ENCODE measurements at places on chromosomes 12 and 14.
A peak's percentile ranks its signal among the peaks of the same experiment; 100 is the strongest.

DNA sequence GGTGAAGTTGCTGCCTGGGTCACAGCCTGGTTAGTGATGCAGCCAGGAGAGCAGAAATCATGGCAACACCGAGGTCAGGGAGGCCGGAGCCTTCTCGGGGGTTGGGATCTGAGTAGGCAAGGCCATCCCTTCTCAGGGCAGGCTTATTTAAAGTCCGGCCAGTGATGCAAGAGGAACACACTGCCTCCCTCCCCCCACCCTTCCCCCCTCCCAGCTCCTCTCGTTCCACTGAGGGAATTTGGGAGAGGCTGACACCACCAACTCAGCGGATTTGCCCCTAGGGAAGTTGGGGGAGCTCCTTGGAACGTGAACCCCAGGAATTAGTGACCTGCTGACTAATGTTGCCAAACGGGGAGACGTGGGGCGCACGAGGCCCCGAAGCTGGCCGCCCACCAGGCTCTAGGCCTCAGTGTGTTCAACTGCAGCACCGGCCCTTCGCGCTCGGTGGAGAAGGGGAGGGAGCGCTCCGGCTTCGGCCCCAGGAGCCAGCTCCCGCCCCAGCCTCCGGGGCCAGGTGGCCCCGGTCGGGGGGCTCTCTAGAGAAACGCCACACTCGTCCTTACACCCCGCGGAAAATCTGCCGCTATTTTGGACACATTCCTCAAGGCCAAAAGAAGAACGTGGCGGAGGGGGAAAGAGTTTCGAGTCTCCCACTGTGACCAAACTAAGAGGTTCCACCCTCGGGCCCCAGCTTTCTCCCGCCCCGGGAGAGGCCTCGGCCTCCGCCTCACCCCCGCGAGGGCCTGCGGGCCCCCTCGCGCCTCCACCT lies 1.6 kb downstream of the CTDSP2 start:
- no peak for DNase-seq

GRCh38 chr14:100715332-100715731 lies 11.4 kb upstream of the DLK1 start:
- no peak for DNase-seq

- DNase-seq: no peak
These were observed 37.7 kb downstream of the FGD4 start for GRCh38 chr12:32437095-32437515.

GRCh38 chr12:116656306-116656705 lies 81.6 kb downstream of the SPRING1 start:
- no peak for DNase-seq

GRCh38 chr14:57066463-57066862 lies 202.2 kb downstream of the EXOC5 start:
- no peak for DNase-seq

DNA sequence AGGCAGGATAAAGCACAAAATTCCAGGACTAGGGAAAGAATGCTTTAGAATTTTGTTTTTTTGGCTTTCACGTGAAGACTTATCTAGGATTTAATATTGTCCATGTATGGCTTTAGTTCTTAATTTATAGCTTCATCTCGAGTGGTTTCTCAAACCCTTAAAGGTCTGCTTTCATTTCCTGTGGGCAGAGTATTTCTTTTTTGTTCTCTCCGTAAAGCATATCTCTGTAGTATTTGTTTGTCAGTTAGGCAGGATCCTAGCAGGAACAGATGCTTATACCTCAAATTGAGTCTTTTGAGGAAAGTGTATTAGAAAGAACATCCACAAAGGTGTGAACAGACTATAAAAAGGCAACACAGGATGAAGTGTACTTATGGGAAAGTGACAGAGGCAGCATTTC lies 697.1 kb upstream of the SEL1L start:
- no peak for DNase-seq

DNA sequence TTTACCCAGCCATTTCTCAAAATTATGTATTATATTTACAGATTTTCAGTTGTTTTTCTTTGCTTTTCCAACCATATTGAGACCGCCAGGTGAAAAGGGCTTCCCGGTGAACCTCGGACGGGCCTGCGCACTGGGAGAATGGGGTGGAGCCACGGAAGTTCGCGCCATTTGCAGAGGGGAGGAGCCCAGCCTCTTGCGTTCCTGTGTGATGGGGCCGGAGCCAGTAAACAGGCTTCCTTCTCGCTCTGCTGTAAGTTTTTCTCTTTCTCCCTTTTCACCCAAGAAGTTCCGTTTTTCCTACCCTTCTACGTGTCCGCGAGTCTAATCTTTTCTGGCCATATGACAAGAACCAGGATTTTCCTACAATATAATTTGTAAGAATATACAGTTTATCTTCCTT lies 1108.8 kb upstream of the SEL1L start:
- DNase-seq: no peak

DNA sequence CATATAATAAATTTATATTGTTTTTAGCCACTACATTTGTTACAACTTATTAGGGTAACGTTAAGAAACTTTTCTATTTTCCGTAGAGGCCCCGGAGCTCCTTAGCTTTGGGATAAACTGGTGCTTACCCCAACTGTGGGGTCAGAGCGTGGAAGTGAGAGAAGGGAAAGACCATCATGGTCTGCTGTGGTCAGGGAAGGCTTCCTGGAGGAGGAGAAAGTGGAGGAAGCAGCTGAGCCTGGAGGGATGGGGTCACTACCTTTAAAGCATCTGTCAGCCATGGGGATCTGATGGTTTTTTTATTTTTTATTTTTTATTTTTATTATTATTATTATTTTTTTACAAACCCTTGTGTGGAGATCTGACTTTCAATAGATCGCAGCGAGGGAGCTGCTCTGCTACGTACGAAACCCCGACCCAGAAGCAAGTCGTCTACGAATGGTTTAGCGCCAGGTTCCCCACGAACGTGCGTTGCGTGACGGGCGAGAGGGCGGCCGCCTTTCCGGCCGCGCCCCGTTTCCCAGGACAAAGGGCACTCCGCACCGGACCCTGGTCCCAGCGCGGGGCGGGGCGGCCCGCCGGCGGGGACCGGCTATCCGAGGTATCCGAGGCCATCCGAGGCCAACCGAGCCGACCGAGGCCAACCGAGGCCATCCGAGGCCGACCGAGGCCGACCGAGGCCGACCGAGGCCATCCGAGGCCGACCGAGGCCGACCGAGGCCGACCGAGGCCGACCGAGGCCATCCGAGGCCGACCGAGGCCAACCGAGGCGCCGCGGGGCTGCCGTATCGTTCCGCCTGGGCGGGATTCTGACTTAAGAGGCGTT lies 1101.2 kb upstream of the TMEM132C start:
- DNase-seq: peak; percentile 33

DNA sequence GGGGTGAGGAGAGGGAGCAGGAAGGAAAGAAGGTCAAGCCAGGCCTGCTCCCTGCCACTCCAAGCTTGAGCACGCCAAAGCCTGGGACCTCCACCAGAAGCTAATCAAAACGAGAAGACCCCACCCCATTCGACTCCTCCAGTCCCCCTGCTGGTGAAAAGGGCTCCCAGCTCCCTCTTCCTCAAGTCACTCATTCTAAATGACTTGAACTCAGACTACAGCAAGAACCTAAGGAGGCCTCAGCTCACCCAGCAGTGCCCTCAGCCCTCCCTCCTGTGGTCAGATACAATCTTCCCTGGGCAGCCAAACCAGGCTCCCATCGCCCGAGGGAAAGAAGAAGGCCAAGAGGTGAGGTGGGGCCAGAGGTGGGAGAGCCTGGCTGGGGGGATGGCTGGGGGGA lies 17.4 kb downstream of the HDAC7 start:
- DNase-seq: no peak

DNA sequence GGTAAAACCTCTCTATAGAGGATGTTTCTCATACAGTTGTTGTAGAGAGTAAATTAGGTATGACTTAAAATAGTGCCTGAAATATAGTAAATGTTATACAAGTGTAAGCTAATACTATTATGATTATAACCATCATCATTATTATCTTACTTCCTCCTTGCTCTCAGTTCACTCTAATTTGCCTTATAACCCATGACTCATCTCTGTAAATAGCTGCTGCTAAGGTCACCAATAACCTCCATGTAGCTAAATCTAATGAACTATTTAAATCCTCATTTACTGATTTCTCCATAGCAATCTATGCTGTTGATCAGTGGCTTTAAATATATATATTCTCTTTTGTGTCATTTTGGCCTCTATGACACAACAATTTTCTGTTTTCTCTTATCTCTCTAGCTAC lies 109.6 kb downstream of the RMST start:
- no peak for DNase-seq

- DNase-seq: no peak
These were observed 374.3 kb downstream of the C12orf75 start for GRCh38 chr12:105704787-105705186.

DNA sequence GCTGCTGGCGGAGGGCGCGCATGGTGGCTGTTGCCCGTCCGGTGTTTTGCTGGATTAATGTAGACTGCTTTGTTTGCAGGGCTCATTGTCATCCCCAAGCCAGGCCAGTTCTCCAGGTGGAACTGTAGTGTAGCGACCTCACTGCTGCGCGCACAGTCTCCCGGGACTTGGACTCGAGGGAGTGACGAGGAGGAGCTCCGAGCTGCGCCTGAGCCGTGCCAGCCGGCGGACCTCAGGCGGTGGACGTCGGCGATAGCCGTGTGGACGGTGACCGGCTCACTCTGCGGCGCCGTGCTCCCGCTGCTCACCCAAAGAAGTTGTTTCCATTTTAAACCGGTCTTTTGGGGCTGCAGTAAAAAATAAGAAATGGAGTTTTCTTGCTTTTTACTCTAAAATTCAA lies 82.2 kb downstream of the MOK start:
- no peak for DNase-seq

- no peak for DNase-seq
These were observed 184.9 kb downstream of the CALM1 start for GRCh38 chr14:90581745-90582144.

GRCh38 chr12:75414671-75415070 lies 23.8 kb downstream of the GLIPR1L2 start:
- DNase-seq: no peak

DNA sequence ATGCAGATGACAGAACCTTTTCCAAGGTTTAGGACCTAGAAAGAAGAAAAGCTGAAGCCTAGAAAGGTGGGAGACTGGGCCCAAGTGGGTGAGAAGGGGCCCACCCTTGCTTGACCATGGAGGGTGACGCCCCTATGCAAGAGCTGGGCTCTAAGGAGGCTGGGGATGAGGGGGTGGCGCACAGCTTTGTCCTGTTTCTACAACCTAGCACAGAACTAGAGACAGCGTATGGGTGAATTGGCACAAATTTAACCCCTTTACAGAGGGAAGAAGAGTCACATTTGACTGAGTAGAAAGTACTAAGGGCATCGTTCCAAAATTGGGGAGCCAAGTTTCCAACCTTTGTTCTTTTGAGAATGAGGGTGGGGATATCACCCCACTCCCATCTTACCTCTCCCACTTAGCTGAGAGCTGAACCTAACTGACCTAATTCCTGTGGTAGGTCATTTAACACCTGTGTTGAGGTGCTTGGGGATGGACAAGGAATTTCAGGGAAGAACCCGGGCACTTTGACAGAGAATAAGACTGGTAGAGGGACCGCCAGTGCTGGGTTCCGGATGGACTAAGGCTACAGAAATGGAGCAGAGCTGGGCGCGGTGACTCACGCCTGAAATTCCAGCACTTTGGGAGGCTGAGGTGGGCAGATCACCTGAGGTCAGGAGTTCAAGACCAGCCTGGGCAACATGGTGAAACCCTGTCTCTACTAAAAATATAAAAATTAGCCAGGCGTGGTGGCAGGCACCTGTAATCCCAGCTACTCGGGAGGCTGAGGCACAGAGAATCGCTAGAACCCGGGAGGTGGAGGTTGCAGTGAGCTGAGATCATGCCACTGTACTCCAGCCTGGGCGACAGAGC lies 5.2 kb downstream of the NFKBIA start:
- DNase-seq: no peak

GRCh38 chr12:121860257-121860656 lies 1.6 kb upstream of the HPD start:
- DNase-seq: no peak

- DNase-seq: no peak
These were observed 220.3 kb downstream of the KIF26A start for GRCh38 chr14:104358528-104359300.

DNA sequence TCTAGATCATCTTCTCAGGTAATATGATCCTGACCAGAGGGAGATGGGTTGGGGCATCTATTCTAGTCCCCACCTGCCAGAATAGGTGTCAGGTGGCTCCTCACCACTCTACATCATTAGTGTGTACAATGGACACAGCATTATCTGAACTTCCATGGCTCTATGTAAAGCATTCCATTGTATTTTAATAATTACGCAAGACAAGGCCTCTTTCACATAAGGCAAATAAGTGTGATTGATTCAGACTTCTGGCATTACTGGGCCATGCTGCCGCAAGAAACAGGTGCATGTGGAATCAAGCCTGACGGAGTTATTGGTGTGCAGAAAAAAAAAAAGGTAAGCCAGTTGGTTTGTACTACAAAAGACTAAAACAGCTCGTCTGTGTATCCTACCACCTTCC lies 3.1 kb upstream of the DDHD1 start:
- DNase-seq: no peak

GRCh38 chr14:48914382-48914781 lies 671.8 kb downstream of the RPS29 start:
- DNase-seq: no peak

GRCh38 chr12:51382173-51382572 lies 9.0 kb downstream of the GALNT6 start:
- DNase-seq: no peak

DNA sequence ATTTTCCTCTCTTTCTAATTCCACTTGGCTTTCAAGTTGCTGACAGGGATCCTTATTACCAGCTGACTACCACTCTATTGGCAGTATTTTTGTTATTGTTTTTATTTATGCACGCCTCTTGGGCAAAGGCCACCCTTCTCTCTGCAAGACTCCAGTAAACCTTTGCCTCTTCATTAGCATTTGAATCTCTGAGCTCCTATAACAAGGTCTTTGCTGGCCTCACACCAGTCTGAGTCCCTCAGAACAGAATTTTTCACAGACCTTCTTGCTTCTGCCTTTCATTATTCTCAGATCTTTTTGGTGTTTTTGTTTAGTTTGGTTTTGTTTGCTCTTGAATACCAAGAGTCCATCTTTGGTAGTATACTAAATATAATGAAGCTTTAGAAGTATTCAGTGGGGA lies 145.9 kb downstream of the PDZRN4 start:
- no peak for DNase-seq

DNA sequence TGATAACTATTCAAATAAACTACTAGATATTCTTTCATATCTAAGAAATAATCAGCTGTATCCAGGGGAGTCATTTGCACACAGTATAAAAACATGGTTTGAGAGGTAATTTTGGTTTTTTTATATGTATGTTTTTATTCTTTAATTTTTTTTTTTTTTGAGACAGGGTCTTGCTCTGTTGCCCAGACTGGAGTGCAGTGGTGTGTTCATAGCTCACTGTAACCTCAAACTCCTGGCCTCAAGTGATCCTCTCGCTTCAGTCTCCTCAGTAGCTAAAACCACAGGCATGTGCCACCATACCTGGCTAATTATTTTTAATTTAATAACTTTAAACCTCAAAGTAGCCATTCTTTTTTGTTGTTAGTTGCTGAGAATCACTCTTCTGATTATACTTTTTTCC lies 1.8 kb downstream of the PRORP start:
- DNase-seq: no peak

DNA sequence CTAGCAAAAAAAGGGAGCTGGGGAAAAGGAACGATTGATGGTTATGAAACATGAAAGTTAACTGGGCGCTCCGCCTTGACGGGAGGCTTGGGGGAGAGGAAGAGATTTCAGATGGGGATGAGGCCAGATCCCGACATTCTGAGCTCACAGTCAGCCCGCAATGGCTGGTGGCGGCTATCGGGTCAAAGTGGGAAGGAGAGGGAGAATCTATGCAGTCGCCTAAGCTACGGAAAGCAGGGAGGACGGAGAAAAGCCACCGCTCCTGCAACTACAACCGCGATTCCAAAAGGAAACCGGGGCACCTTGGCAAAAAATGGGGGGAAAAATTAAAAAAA lies 502 bp downstream of the MPHOSPH9 start:
- DNase-seq: no peak

- no peak for DNase-seq
These were observed 62.4 kb upstream of the MED13L start for GRCh38 chr12:116339800-116340371.
